Renal pelvis (tissue), 12 donors: ENCODE measurements at places on chromosomes 11 and 22.
A peak's percentile ranks its signal among the peaks of the same experiment; 100 is the strongest.

GRCh38 chr11:36317992-36318391, 21.9 kb downstream of the PRR5L start:
- DNase-seq, result no peak

DNA sequence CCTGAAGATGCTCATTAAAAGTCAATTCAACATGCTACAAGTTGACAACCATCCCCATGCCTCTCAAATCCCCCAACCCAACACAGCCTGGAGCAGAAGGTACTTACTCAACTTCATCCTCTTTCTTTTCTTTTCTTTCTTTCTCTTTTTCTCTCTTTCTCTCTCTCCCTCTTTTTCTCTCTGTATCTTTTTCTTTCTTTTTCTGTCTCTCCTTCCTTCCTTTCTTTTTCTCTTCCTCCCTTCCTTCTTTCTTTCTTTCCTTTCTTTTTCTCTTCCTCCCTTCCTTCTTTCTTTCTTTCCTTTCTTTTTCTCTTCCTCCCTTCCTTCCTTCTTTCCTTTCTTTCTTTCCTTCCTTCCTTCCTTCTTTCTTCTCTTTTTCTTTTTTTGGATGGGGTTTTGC, 135.7 kb upstream of the SEZ6L start:
- no peak for DNase-seq

DNA sequence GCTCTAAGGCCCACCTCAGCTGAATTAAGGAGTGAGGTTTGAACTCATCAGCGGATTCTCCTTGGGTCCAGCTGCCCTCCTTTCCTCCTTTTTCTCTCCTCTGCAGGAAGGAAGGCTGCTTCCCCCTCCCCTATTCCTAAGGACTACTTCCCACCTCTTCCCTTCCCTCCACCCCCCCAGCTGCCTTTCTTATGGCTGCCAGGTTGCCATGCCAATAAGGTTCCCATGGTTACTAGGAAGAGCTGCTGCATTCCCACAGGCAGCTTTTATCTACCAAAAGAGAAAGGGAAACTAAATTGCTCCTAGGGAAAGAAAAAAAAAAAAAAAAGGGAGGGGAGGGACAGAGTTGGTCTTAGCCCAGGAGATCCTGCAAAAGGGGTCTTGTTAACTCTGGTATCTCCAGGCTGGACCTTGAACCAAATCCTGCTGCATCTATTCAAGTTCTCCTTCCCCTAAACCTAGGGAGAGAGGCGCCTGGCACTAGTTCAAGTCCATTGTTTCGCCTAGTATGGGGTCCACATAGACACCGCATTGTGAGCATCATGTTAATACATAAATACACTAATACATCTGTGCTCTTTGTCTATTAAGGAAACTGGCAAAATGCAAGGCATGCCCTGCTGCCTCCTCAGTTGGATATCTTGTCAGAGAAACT, 21.2 kb upstream of the FEZ1 start:
- DNase-seq, result peak; percentile 74

GRCh38 chr22:38490915-38491314, 15.2 kb downstream of the DDX17 start:
- no peak for DNase-seq

DNA sequence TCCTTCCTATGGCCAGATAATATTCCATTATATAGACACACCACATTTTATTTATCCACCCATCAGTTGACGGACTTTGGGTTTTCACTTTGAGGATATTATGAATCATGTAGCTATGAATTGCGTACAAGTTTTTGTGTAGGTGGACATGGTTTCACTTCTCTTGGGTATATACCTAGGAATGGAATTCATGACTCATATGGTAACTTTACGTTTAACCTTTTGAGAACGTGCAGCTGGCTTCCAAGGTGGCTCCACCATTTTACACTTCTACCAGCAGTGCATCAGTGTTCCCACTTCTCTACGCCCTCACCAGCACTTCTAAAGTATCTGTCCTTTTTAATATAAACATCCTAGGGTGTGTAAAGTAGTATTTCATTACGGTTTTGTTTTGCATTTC, 112.0 kb downstream of the PLEKHA7 start:
- DNase-seq, result no peak
